ENCODE measurements at places on chromosomes 4 and X.

DNA sequence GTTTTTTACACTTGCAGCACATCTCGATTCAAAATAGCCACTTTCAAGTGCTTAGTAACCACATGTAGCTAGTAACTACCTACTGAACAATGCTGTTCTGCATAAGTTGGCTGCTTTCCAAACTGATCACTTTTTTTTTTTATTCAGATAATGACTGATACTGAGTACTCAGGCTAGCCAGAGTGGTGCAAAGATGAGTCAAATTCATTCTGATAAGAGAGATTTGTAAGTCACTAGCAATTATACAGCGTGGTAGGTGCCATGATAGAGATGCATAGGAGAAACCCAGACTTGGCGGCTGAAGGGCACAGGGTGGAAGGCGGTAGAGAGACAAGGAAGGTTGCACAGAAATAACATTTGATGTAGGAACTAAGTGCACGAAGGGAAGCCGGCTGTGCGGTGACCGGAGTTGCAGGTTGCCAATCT is 357 bp upstream of the IGBP1 start:
- no peak for DNase-seq

GRCh38 chr4:91519155-91519554 is 784.6 kb upstream of the GRID2 start:
- DNase-seq: no peak

GRCh38 chrX:155767876-155768769 is 113.0 kb upstream of the VAMP7 start:
- DNase-seq: no peak

GRCh38 chrX:13719192-13719856 is 15.1 kb downstream of the TRAPPC2 start:
- no peak for DNase-seq

DNA sequence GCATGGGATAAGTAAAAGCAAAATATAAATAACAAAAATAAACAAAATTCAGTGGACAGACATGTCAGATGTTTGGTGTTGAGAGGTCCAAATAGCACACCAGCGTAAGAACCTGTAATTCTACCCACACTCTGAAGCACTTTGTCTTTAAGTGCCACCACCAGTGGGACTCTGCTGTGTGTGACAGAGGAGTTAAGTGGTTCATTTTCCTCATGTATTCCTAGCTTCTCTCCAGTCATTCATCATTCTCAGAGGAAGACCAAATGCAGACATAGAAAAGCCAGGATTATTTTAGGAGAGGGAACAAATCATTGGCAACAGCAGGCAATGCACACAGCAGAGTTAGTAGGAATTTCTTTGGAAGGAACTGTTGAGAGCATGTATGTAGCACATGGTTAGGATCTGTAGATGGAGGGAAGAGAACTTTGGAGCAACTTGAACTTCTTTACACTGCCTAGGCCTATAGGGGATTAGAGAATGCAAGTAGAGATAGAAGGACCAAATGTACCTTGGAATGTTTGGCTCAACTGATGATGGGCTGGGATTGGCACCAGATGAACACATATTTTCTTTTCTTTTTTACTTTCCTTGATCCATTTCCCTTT is 43.0 kb upstream of the ARHGAP24 start:
- DNase-seq: no peak

DNA sequence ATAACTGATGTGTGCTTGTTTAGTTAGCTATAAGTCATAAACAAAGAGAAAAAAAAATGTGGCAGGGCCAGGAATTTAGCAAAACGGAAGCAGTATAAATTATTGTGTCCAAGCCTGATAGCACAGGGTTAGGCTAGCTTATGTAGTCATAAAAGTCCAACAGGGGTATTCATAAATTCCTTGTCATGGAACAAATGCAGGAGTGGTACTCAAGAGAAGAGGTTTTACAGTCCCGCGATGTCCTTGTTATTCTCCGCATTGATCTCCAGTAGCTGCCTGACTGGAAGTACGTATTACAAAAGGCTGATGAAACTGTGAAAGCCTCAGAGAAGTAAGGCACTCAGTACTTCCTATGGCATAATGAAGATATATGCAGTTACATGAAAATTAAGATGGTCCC is 336.9 kb upstream of the TRAM1L1 start:
- DNase-seq: no peak

DNA sequence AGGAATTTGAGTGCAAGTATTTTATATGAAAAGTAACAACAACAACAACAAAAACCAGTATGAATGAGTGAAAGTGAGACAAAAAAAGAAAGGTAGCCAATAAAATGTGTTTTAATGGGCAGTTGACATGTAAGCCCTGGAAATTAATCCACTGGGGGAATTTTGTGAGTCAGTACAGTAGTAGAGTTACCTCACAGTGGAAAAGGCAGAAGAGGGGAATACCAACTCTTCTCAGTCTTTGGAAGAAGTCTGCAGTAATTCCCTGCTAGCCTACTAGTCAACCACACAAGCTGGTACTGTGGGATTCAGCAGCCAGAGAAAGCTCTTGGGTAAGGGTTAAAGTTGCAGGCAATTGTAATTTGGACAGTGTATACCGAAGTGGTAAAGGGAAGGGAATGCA is 76.3 kb upstream of the IL15 start:
- DNase-seq: no peak

- DNase-seq: no peak
Observed at GRCh38 chr4:98599617-98600205, 58.7 kb downstream of the TSPAN5 start.

All from C1 segment of cervical spinal cord (tissue), 14 donors.